IMR-90 (cell line): ENCODE measurements at places on chromosomes 13 and 19. TPM values are rescaled to one million over a fixed set of nuclear protein-coding genes. Genes with fewer than 3 reads are reported as not detected.

DNA sequence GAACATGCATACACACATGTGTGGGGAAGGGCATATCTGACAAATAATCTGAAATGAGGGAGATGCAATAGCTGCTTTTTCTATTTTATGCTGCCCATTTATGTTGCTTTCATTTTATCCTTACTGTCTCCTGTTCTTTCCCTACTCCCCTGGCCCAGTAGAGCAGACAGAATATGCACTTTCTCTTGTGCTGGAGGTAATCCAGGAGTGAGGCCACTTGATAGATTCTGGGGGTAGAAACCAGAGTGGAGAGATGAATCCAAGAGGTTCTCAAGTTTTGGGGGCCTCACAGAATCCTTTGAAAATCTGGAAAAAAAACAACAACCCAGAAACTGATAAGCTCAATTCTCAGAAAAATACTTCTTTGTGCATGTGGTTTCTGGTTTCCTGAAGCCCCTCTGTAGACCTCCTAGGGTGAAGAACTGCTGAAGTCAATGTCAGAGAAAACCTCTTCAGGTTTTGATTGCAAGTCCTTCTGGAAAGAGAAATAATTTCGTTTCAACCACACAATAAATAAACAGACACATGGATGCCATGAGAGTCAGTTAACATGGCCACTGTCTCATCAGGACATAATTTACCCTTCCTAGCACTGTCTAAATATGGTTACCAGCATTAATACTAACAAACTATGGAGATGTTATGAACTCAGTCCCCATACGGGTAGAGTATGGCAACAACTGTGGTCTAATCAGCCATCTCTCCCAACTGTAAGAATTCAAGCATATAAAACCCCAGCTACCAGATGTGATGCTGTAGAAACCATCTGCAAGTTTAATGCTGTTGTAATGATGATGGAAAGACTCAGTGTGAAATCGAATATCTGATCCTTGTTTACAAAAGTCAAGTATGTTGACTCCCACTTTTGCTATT, 355.6 kb downstream of the SLC7A1 start:
- DNase-seq: no peak

DNA sequence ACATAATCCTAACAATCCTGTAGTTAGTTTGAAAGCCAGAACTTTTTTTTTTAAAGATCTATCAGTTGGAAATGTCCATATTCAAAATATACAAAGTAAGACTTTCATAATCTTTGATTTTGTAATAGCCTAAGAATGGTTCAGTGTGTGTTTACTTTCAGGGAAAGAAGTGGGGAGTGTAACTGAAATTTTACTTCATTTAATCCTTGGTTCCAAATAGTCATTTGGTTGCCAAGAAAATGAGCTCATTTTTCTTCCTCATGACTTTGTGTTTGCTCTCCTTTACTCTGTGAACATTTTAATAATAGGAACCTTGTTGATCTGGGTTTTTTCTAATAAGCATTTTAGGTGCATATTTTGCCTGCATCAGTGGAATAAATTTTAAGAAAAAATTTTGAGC, 278.8 kb downstream of the SLITRK6 start:
- peak; percentile 79 for DNase-seq

C19orf85 gene
- not detected in 2 replicates for total RNA-seq

RINL gene
- 0.72 and 0.83 TPM in 2 replicates for total RNA-seq

GRCh38 chr13:31043957-31044356, 111.5 kb downstream of the TEX26 start:
- no peak for DNase-seq

GRCh38 chr13:96248103-96248502, 158.2 kb downstream of the HS6ST3 start:
- no peak for DNase-seq

DNA sequence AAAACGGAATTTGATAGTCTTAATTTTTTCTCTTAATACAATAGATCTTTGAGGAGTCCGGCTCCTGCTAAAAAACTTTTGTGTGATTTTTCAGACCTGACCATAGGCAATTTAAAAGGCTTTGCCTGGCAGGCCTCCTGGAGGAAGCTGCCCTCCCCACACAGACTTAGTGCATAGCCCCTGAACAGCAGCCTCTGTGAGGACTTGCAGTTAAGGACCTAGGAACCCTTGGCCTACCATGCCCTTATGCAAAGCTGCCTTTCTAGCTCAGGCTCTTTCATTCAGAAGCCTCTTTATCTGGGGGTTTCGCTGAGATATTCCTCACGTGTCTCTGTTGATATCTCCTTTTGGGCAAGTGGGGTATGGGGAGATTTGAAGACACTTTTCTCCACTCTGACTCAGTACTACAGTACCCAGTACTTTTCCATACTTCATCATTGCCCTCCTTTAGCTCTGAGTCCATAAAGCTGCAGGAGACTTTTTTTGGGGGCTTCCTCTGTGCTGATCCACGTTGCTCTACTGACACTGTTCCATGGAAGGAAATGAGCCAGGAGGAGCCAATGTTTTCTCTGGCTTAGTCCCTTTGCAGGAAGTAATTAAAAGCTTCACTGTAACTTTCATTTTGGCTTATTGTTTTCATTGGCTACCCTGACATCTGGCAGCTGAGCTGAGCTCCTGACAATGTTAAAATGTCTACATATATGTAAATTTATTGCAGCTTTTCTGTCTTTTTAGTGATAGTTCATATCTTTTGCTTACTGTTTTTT, 283.1 kb downstream of the TDRD3 start:
- no peak for DNase-seq

MISP gene
- total RNA-seq: not detected in 2 replicates

DNA sequence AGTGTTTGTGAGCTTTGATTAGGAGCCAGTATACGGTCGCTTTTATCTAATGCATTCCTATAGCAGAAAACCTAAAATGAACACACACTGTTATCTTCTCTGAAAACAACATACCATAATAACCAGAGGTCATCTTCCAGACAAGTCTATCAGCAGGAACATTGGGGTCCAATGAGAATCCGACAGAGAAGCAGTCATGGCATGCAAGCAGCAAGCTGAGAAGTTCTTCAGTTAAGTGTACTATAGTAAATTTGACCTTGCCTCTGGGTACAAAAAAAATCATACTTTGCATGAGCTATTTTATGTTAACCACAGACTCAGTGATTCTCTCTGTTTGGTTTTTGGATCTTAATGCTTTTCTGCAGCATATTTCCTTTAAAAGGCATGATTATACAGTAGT, 1505.1 kb downstream of the PCDH9 start:
- DNase-seq: peak; percentile 8

GNA15 gene
- total RNA-seq: 0.18 and 0.28 TPM in 2 replicates

DNA sequence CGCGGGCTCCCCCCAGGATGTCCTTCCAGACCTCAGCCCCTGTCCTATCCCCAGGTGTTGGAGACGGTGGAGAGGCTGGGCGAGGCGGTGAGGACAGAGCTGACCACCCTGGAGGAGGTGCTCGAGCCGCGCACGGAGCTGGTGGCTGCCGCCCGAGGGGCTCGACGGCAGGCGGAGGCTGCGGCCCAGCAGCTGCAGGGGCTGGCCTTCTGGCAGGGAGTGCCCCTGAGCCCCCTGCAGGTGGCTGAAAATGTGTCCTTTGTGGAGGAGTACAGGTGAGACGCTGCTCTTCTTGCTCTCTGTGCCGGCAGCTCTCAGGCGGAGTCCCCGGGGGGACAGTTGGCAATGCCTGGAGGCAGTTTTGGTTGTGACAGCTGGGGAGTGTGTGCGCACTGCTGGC, 6.9 kb downstream of the TTYH1 start:
- no peak for DNase-seq

ACP5 gene
- 0.28 and 0.54 TPM in 2 replicates for total RNA-seq

- DNase-seq: no peak
These were observed 3.2 kb upstream of the ERVV-2 start for GRCh38 chr19:53041366-53041765.

GET3 gene
- 111 and 129 TPM in 2 replicates for total RNA-seq

CBARP gene
- total RNA-seq: 0.18 and 0.56 TPM in 2 replicates

DNA sequence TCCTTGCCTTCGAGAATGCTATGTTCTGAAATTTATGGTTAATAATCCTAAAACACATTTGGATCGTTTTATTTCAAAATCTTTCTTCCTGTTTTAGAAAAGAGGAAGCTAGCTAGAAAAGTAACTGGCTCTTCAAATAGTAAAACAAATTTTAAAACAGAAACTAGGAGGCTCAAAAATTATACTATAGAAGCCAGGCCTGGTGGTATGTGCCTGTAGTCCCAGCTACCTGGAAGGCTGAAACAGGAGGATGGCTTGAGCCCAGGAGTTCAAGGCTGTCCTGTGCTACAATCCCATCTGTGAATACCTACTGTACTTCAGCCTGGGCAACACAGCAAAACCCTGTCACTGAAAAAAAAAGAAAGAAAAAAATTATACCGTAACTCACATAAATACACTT, 57.9 kb downstream of the ELF1 start:
- DNase-seq: no peak

GRCh38 chr13:30679483-30680330, 55.6 kb upstream of the ALOX5AP start:
- peak; percentile 41 for DNase-seq

DAND5 gene
- total RNA-seq: not detected in 2 replicates

- no peak for DNase-seq
These were observed 161.1 kb downstream of the LMO7 start for GRCh38 chr13:75797239-75797638.

FAM83E gene
- total RNA-seq: 0.36 and 0.56 TPM in 2 replicates

DNA sequence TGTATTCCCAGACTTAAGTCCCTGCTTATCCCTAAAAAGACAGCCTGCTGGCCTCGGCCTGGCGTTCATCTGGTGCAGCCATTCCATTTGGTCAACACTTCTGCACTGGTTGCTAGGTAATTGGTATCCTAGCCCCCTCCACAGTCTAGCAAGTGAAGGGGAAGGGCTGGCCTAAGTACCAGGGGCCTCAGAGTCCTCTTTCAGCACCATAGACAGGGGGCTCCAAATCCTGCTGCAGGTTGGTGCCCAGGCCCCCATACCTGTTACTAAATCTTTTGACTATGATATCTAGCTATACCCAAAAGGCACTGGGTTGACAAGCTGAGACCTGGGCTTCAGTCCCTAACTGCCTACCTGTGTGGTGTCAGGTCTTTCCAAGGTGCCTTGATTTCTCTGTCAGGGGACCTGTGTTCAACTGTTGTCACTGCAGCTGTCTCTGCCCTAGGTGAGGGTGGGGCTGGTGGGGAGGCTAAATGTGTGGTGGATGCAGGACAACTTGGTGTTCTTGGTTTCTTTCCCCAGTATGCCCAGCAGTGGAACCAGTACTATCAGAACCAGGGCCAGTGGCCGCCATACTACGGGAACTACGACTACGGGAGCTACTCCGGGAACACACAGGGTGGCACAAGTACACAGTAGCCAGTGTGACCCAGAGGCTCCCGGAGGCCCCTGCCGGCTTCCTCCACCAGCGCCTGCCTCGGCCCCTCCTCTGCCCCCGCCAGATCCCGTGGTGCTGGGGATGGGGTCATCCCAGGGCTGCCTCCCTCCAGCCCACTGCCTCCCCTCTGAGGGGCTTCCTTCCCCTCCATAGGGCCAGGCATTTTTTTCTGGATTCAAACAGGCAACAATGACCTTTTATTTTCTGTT, 3.8 kb upstream of the CCDC97 start:
- DNase-seq: no peak

DNA sequence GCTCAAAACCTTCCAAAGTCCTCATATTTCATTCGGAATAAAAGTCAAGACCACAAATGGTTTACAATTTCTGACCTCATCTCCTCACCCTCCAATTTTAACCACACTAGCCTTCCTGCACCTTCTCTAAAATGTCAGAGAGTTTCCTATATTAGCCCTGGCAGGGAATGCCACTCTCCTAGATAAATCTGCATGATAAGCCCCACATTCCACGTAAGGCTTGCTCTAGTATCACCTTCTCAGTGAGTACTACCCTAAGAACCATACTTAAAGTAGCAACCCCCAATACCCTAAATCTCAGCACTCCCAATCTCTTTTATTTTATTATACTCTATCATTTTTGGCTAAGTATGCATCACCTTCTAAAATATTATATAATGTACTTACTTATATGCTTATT, 100.5 kb upstream of the SLITRK5 start:
- DNase-seq: no peak

NDFIP2 gene
- total RNA-seq: 25.8 and 48.9 TPM in 2 replicates

DNA sequence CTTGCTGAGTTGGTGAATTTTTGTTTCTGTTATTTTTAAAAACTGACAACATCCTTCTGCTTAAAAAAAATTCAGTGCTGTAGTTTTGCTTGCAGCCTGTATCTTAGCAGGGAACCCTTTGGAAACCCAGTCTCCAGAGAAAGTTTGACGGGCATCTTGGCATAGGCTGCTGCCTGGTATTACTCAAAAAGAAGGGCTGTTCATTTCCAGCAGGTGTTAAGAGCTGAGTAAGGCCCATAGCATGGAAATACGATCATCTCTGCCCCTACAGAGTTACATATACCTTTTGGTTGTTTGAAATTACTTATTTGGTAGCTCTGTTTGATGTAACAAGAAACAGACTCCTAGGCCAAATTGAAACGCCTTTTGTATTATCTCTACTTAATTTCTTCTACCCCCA, 41.5 kb downstream of the URI1 start:
- no peak for DNase-seq

TMPRSS9 gene
- total RNA-seq: not detected in 2 replicates

GRCh38 chr19:50490991-50491472, 14.4 kb upstream of the GARIN5A start:
- no peak for DNase-seq

SHD gene
- not detected in 2 replicates for total RNA-seq

DNA sequence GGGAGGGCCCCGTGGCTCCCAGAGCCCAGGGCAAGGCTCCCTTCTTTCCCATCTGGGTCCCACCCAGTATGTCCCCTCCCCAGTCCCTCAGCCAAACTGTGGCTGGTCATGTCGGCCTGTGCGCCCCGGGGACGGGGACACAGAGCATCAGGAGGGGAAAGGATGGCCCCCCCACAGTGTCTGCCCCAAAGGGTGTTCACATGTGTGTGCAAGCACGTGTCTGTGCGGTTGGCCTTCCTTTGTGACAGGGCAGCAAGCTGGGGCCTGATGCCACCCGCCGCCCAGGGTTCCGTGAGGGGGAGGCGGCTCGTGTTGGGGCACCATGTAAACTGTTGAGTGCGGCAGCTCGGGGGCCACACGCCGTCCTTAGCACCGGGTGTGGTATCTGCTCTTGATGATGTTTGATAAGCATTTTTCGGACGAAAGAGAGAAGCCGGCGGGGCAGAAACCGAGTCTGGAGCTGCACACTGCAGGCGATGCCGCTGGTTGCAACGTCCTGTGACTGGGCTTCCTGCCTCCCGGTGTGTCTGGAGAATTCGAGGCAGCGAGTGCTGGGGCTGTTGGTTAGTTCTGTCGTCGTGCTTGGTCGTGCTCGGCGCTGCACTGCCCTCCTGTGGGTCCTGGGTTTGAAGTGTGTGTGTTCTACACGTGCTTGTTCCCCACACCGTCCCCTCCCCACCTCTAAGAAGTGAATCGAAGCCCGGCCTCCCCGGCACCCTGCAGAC, 18.4 kb downstream of the GNA11 start:
- no peak for DNase-seq

- no peak for DNase-seq
These were observed 1.5 kb upstream of the GRWD1 start for GRCh38 chr19:48444129-48444935.

PDE4C gene
- 0.18 TPM in 1 of 2 replicates, not detected in the other for total RNA-seq
